ENCODE measurements at places on chromosomes 7 and 10.

DNA sequence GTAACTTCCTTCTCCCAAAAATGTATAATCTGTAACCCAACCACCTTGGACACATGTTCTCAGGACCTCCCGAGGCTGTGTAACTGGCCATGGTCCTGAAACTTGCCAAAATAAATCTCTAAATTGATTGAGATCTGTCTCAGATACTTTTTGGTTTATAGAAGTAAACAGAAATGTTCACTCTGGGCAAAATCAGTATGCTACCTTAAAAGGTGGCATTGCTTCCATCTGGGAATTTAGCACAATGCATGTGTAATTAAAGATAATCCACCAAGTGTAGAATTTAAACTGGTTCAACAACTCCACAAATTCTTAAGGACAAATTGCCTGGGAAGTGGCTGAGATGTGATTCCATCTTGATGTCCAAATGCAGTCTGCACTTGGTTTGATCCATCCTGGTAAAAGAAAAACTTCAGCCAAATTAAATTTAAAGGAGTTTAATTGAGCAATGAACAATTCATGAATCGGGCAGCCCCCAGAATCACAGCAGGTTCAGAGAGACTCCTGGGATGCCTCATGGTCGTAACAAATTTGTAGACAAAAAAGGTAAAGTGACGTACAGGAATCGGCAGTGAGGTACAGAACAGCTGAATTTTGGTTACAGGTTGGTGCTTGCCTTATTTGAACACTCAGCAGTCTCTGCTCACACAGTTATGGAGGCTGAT is 102.6 kb upstream of the PFKP start:
- DNase-seq, result no peak

DNA sequence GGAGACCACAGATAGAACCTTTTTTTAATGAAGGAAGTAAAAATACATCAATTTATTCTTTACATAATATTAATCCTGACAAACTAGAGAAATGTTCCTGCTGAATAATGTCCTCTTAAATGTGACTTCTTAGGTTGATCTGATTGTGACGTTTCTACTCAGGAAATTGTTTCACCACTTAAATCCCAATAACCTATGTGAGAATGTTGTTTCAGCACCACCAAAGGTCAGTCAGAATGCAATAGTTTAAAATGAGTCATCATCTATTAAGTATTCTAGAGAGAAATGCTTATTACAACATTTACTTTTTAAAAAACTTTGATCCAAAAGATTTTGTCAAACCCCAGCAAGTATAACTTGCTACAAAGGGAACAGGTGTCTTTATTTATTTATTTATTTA is 155.4 kb upstream of the CACNA2D1 start:
- DNase-seq, result no peak

DNA sequence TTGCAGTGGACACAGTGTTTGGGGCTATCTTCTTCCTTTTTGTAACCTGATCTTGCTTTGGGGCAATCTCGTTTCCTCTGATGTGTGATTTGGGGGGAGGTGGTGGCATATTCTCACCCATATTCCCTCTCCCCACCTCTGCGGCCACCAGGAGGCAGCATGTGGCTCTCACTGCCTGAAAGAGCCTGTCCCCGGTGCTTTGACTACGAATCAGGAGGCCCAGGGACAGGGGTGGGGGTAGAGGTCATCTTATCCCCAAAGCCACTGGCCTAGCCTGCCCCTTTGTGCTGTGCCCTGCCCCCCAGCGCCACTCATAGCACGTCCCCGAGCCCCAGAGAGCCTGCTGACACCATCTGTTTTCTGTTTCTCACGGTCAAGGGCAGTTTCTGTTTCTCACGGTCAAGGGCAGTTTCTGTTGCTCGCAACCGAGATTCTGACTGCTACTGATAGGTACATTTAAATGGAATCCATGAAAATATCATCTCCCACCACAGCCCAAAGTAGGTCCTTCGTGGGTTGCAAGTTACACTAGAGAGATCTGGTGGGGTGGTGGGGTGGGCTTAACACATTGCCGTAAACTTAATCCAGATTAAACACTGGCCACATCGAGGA is 28.2 kb downstream of the PHYH start:
- DNase-seq, result peak; percentile 18

DNA sequence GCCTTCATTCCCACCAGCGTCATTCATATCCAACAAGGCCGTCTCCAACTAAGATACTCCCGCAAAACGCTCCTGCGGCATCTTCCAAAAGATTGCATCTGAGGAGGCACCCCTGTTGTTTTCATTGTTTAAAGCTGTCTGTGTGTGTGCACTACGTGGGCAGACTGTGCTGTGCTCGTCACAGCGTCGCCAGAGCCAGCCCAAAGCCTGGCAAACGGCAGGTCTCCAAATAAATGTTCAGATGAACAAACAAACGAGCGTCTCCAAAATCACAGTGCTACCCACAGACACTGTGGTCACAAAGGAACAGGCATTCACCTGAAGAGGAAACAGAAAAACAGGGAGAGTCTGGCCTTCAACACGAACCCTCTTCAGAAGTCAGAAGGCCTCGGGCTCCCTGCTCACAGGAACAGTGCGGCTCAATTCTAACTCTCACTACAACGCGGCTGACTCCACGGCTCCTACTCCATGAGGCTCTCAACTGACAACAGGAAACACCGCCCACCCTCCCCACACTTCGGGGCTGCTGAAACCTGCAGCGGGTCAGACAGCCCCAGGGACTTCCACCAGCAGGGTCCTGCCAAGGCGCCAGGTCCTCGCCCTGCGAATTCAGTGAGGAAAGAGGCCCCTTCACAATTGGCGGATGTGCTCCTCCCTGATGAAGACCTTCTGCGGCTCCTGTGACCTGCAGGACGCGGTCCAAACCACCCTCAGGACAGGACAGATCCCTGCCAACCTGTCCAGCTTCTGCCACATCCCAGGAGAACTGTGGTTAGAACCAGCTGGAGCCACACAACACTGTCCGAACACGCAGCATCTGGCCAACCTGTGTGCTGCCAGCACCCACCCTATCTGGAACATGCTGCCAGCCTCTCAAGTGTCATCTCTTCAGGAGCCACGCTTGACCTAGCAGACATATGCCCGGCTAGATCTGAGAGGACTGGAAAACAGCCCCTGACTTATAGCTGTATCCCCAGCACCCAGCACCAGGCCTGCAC is 36.1 kb downstream of the MAD1L1 start:
- no peak for DNase-seq

GRCh38 chr7:17315974-17316373 is 17.5 kb downstream of the AHR start:
- no peak for DNase-seq

DNA sequence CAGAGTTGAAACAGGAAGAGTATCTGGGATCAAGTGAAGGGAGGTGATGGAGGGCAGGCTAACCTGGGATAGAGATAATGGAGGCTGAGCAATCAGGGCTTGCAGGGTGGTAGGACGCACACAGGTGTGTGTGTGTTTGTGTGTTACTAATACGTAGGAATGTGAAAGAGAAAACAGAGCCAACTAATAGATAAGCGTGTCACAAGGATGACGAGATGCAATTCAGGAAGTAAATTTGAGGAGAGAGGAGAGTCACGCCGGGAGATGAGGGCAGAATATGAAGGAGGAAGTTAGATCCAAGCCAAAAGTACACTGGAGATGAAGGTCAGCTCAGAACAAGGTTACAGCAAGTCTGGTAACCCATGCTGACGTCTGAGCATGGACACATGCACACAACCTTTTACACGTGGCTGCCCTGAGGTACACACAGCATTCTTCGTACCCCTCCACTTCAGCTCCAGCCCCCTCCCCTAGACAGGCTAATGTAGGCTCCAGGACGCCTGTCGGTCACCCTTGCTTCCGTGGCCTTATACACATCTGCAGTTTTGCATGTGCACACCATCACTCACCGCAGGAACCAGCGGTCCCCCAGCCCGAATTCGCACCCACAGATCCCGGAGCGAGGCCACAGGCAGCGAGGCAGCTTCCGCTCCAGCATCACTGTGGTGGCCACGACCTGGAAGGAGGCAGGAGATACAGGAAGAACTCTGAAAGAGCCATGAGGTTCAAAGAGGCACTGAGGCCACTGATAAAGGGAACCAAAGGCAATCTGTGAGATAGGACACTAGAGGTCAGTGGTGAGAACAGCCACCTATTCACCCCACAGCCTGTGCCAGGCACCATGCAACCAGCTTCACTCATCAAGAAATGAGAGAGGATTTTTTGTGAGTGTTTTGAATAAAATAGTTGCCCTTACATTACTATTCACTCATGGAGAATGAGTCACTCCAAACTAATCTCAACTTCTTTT is 23.7 kb upstream of the TRPV6 start:
- no peak for DNase-seq

DNA sequence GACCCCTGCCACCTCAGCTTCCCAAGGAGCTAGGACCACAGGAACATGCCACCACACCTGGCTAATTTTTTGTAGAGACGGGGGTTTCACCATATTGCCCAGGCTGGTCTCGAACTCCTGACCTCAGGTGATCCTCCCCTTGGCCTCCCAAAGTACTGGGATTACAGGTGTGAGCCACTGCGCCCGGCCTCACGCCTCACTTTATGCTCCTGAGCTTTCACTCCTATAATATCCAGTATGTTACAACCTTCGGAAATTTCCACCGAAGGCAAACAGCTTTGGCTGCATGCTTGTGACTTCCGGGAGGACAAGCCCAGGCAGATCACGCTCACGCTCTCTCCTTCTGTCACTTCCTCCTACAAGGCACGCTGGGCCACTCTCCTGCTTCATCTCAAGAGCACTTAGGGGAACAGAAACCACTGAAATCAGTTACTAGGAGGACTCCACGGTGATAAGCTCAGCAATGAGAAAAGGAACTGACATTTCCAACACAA is 4.4 kb upstream of the MAD1L1 start:
- DNase-seq, result no peak

GRCh38 chr10:96468845-96469244 is 44.9 kb downstream of the TLL2 start:
- no peak for DNase-seq

DNA sequence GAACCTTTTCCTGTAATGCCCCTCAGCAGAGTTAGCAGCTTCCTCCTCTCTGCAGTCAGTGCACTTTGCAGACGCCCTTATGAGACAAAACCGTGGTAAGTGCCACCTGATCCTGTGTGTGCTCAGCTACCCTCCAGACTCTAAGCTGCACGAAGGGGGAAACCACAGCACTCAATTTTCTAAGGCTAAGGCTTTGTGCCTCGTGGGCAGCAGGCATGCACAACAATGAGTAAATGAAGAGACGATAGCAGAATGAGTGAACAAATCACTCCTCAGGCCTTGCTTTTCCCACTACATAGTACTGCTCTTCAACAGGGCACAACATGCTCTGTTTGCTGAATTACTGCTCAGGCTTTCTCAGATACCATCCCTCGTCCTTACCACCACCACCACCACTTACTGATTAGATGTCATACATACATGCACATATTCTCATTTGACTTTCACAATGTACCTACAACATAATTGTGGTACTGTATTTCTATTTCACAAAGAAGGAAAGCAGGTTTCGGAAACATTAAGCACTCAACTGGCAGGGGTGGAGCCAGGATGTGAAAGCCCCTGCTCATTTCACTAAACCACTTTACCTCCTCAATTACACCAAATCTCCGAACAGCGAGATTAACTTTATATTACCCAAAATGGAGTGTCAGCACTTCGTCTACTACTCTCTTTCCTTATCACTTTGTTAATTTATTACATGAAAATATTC is 85.4 kb downstream of the ICA1 start:
- DNase-seq, result no peak

DNA sequence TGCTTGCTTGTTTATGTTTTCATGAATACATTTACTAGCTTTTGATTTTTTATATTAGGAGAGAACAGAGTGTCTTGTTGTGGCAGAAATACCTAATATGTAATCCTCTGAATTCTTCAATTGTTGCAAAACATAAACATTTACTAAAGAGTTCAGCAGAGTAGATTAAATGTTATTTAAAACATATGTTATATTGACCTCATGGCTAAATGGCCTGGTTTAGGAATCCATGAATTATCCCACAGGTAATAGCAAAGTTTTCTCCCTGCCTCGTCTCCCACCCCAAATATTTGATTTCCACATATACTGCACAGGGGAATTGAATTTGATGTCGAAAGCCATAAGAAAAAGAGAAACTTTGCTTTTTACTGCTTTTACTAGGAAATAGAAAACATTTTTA is 111.8 kb downstream of the ADK start:
- no peak for DNase-seq

DNA sequence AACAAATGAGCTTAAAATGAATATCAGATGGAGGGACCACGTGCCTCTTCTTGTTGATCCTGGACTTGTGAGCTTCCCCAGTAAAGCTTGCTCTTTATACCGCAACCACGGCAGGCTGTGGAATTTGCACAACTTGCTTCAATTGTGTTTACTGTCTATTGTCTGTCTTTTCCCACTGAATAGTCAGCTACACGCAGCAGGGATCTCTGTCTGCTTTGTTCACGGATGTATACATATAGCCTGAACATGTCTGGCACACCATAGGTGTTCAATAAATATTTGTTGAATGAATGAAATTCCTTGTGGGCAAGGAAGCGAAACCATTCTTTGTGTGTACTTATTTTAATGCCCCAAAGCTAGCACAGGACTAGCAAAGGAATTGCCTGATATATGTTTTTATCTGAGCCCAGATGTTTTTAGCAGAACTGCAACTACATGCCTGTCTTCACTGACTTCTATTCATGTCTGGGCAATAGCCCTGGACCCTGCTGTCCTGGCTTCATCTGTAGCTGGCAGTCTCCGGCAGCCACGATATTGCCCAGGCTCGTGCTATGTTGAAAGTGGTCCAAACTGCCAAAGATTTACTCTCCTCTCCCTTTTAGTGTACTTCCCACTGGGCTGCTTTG is 29.9 kb upstream of the IFRD1 start:
- peak; percentile 88 for DNase-seq

- DNase-seq, result no peak
Observed at GRCh38 chr7:87475359-87476178, at the start of gene ABCB4. TSS of gene ABCB4 (minus strand) at chr7:87475680. CDS start at chr7:87475465, 215 bp downstream.

DNA sequence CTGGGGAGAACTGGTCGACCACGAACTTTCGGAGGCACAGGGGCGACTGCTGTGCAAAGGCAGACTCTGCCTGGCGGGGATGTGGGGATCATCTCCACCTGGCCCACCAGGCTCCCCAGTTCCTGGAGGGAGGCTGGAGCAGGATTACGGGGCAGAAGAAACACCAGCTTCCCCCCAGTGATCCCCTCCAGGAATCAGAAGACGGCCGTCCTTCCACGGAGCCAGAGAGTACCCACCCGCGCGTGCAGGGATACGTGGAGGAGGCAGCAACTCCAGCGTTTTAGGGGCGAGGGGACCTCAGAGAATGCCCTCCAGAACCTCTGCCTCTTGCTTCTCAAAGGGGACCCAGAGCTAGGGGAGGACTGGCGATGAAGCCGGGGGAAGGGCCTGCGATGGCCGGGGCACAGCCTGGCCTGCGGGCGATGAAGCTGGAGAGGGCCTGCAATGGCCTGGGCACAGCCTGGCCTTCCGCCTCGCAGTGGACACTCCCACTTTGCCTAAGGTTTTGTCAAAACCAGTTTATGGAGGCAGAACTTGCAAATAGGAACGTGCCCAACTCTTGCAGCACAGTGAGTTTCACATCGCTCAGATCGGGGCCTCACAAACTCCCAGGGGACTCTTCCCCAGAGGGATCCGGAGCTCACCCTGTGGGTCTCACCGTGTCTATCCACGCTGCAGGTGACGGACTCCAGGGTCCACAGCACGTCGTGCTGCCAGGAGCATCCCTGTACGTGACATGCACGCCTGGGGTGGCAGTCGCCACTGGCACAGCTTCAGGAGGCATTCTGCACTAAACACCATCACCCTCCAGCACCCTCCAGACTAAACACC is 77.9 kb upstream of the PDGFA start:
- no peak for DNase-seq
